CD4-positive, CD25-positive, alpha-beta regulatory T cell (primary cell): ENCODE measurements at places on chromosomes 1 and 21.

DNA sequence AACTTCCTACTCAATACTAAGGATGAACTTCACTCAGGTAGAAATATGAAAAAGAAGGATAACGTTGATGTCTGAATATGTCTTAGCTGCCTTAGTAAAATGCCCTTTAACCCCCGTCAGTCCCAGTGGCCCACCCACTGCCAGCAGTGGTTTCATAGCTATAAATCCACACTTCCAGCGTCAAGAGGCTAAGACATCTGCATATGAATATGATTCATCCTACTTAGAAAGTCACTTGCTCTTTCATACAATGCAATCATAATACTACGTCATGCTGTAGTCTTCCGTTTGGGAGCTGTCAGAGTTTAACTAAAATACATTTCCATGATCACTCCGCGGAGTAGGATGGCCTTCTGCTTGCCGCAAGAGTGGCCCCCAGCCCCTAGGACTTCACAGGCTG is 247.3 kb downstream of the SDCCAG8 start:
- DNase-seq = no peak

DNA sequence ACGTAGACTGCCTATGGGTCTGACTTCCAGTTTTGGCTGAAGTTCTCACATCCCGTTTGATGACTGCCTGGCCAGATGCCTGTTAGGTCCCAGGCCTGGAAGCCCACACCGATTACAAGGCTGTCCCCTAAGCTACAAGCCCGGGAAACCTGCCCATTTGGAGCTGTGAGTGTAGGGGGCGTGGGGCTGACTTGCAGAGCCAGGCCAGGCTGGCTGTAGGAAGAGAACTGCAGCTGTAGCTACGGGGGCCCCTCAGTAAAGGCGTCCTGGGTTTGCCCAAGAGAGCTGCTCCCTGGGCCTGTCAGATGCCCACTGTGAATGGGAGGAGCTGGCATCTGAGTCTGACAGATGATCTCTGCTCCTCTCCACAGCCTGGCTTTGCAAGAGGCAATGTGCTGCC is 199.7 kb downstream of the CAMTA1 start:
- DNase-seq = no peak

- DNase-seq = no peak
These were observed 4.6 kb upstream of the LHX8 start for GRCh38 chr1:75129660-75129982.

DNA sequence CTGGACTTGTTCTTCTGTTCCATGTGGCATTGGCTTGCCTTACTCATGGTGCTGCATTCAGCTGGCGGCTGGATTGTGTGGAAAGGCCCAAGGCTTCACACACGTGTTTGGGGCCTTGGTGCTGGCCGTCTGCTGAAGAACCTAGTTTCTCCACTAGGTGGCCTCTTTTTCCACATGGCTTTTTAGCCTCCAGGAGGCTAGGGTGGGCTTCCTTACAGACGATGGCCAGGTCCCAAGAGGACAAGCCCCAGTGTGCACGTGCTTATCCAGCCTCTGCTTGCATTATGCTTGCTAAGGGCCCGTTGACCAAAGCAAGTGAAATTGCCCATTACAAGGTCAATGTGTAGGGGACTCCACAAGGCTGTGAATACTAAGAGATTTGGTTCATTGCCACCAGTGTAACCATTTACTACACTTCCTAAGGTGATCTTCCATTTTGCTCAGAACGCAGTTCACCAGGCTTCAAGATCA is 47.5 kb upstream of the FOXO6 start:
- DNase-seq = no peak

- DNase-seq = peak; percentile 89
These were observed 12.9 kb upstream of the SPEN start for GRCh38 chr1:15834406-15835204.
